Astrocyte (in vitro differentiated cells and primary cell): ENCODE measurements at places on chromosomes 3 and 15. TPM values are rescaled to one million over a fixed set of nuclear protein-coding genes. Genes with fewer than 3 reads are reported as not detected.

CCDC33 gene
- 0.41 and 0.96 TPM in 2 replicates for total RNA-seq

- DNase-seq, result peak; percentile 51
- peaks cover 16% of the 10 kb centered on the region for H3K4me1 ChIP-seq
- no peaks in the 10 kb centered on the region for H3K27me3 ChIP-seq
- peak overlapping the region; percentile 71 for H3K4me3 ChIP-seq
These were observed 2.4 kb downstream of the ADAMTS9 start for GRCh38 chr3:64685331-64685799.

GRCh38 chr3:66038726-66039589 lies at the start of gene MAGI1:
Gene MAGI1 (minus strand): TSS chr3:66038918. CDS start chr3:66038308, 610 bp downstream.
- DNase-seq, result peak; percentile 94
- peak within 1 kb of the TSS; percentile 90 for H3K27ac ChIP-seq
- no peaks in the 10 kb centered on the region for H3K27me3 ChIP-seq
- H3K4me1 ChIP-seq, result peaks cover 41% of the 10 kb centered on the region

DNA sequence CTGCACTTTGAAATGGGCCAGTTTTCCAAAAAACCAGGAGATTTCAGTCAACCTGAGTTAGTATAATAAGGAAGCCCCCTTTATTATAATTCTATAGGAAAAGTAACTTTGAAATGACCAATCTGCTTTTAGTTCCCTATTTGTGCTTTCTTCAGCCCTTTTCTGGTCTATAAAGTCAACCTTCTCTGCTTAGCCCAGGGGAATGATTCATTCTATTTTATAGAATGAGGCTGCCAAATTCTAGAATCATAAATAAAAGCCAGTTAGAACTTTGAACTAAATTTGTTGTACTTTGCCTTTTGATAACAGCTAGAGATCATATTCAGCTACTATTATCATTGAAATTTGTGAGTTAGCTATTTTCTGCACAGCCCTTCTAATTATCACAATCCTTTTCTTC lies 24.7 kb downstream of the CIP2A start:
- H3K4me3 ChIP-seq, result no peak overlapping the region
- no peak overlapping the region for H3K27ac ChIP-seq
- peaks cover 22% of the 10 kb centered on the region for H3K36me3 ChIP-seq
- no peak for DNase-seq
- no peaks in the 10 kb centered on the region for H3K4me1 ChIP-seq

DNA sequence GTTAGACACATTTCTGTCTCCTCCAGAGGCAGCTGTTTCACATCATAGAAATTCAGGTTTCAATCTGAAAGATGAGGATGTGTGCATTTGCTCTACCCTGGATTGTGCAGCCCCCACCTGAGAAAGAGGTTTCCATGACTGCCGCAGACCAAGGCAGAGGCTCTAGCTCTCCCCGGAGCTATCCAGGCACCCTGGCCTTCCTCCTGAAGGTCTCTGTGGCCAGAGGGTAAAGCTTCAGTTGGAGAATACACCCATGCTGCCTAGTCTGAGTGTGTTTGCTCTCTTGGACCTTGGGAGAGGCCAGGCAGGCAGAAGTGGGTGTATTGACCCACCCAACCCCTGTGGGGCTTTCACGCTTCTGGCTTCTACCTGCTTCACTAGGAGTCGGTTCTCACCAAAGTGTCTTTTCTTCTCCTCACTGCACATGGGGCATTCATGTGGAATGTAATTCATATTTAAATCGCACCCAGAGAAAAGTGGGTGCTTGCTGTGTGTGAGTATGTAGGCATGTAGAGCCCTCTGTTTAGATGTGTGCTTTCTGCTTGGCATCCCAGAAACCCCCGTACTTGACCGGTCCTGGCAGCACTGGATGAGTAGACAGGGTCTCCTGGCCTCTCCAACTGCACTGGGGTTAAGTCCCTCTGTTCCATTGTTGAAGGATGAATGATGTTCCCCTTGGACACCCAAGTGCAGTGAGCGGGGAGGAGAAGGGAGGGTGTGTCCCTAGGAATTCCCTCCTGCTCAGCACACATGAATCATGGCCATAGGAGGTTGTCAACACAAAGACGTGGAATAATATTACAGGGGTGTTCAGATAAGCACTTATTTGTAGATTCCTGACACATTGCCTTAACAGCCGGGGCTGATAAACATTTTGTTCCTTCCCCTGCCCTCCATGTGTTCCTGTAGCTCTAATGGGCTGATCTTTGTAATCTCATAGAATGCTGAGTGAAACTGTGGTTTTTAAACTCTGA lies 20.3 kb upstream of the RAB6B start:
- no peak for DNase-seq
- peaks cover 3% of the 10 kb centered on the region for H3K27me3 ChIP-seq
- H3K27ac ChIP-seq, result no peak overlapping the region

GRCh38 chr3:114175204-114175987 lies 3.5 kb downstream of the DRD3 start:
- no peaks in the 10 kb centered on the region for H3K4me1 ChIP-seq
- H3K27me3 ChIP-seq, result peaks cover 10% of the 10 kb centered on the region
- H3K27ac ChIP-seq, result no peak overlapping the region
- H3K36me3 ChIP-seq, result no peaks in the 10 kb centered on the region
- DNase-seq, result no peak
- H3K4me3 ChIP-seq, result no peak overlapping the region

GRCh38 chr15:28986108-28986507 lies 100.3 kb downstream of the APBA2 start:
- H3K27ac ChIP-seq, result no peak overlapping the region
- no peak for DNase-seq
- H3K4me1 ChIP-seq, result peaks cover 2% of the 10 kb centered on the region
- no peaks in the 10 kb centered on the region for H3K27me3 ChIP-seq

DNA sequence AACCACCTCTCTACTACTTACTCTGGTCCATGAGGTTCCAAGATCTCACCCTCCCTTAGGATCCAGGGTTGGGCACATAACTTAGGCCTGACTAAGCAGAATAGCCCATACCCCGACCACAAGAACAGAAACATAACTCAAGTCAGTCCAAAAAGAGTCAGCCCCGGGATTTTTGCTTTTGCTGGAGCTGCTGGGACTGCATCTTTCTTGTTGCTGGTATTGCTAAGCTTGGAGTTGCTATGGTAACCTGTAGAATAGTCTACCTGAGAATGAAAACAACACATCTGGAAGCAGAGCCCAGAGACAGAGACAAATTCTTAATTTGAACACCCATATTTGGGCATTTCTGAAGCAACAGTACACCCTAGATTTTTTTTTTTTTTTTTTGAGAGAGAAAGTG lies 6.5 kb downstream of the RUBCN start:
- H3K27me3 ChIP-seq, result no peaks in the 10 kb centered on the region
- H3K4me1 ChIP-seq, result peaks cover 8% of the 10 kb centered on the region
- H3K36me3 ChIP-seq, result peaks cover 2% of the 10 kb centered on the region

DNA sequence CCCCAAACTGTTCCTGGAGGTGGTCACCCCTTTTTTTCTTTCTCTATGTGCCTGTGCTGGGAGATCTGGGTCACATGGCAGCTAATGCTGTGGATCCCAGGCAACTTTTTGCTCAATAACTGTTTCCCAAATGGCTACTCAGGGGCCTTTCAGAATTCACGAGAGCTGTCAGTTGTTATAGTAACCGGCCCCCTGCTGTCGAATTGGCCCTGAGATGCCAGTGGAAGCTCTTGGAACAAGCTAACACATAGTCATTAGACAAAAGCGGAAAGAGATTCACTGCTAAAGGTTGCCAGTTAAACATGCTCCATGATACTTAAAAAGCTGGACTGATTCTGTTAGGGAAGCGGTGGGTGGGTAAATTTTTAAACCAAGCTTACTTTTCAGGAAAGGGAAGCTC lies 144.1 kb downstream of the FEZF2 start:
- no peak for DNase-seq
- no peak overlapping the region for H3K27ac ChIP-seq
- no peaks in the 10 kb centered on the region for H3K4me1 ChIP-seq
- no peaks in the 10 kb centered on the region for H3K36me3 ChIP-seq
- no peak overlapping the region for H3K4me3 ChIP-seq

ZFYVE19 gene
- 13.0 and 13.2 TPM in 2 replicates for total RNA-seq

TRNT1 gene
- total RNA-seq, result 16.0 and 17.4 TPM in 2 replicates

TJP1 gene
- 118 and 137 TPM in 2 replicates for total RNA-seq

EFCC1 gene
- total RNA-seq, result not detected in 2 replicates

DNA sequence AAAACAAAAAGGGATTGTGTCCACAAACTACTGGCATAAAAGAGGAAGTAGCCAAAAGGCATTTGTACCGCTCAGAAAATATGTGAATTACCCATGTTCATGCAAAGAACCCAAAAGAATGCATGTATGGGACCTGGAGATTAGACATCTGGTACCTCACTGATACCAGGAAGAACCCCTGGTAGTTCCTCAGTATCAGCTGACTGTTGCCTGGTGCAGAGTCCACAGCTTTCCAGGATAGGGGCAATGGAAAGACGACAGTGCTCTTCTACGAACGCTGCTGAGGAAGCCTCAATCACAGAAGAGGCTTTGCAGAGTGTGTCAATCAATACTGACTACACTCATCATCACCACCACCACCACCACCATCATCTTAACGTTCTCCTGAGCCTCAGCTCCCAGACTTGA lies 63.3 kb downstream of the ATP8B4 start:
- no peak overlapping the region for H3K27ac ChIP-seq
- no peak overlapping the region for H3K4me3 ChIP-seq
- H3K27me3 ChIP-seq, result no peaks in the 10 kb centered on the region
- no peaks in the 10 kb centered on the region for H3K4me1 ChIP-seq

- peaks cover 25% of the 10 kb centered on the region for H3K4me1 ChIP-seq
- H3K36me3 ChIP-seq, result no peaks in the 10 kb centered on the region
- H3K27me3 ChIP-seq, result no peaks in the 10 kb centered on the region
- no peak overlapping the region for H3K4me3 ChIP-seq
- peak; percentile 39 for DNase-seq
- H3K27ac ChIP-seq, result no peak overlapping the region
These were observed 151.2 kb downstream of the FOXP1 start for GRCh38 chr3:71432044-71432975.

CFAP100 gene
- not detected in 2 replicates for total RNA-seq
